ENCODE measurements at places on chromosomes 7 and 10.
A peak's percentile ranks its signal among the peaks of the same experiment; 100 is the strongest.

DNA sequence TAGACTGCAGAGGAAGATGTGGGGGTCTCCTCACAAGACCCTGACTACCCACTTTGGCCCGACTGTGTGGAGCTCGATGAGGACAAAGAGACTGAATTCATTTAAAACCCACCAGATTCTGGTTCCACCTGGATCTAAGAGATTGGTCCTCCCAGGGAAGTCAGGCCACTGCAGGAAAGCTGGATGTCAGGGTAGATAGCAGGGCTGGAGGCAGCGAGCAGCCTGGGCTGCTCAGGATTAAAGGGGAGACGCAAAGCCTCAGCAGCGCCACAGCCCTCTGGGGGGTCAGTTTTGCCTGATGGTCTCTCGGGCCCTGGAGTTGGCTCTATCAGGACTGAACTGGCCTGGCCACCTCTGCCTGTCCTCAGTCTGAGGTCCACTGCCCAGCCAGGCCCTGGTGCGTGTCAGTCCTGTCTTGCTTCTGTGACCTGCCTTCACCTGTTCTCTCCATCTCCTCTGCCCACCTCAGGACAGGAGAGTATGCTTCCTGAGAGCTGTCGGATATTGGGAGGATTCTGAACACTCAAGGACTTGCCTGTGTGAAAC is 12.2 kb upstream of the KLRG2 start:
- no peak for DNase-seq

DNA sequence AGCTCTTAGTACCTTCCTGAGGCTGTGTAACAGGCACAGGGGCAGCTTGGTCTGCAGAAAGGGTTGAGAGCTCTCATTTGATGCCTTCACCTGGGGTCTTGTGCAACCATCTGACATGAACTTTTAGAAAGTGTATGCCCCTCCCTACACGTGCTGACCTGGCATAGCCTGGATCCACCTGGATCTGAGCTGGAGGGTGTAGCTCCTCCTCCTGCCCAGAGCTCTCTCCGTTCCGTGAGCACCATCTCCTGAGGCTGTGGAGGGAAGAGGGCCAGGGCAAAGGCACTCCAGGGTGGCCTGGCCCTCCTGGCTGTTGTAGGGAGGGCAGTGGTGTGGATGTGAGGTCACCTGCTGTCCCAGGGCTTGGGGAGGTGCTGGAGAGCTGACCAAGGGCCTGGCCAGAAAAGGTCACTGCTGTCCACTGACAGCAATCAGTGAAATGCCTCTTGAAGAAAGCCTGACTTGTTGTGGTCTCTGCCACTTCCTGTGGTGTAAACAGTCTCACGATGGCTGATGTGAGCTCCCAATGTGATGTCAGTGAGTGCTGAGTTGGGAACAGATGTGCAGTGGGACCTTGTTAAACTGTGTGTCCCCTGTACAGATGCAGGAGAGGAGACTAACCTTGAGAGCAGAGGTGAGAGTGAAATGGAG is 23.0 kb downstream of the AMZ1 start:
- peak; percentile 68 for DNase-seq

GRCh38 chr10:13386021-13386420 is 37.9 kb upstream of the SEPHS1 start:
- DNase-seq, result no peak

DNA sequence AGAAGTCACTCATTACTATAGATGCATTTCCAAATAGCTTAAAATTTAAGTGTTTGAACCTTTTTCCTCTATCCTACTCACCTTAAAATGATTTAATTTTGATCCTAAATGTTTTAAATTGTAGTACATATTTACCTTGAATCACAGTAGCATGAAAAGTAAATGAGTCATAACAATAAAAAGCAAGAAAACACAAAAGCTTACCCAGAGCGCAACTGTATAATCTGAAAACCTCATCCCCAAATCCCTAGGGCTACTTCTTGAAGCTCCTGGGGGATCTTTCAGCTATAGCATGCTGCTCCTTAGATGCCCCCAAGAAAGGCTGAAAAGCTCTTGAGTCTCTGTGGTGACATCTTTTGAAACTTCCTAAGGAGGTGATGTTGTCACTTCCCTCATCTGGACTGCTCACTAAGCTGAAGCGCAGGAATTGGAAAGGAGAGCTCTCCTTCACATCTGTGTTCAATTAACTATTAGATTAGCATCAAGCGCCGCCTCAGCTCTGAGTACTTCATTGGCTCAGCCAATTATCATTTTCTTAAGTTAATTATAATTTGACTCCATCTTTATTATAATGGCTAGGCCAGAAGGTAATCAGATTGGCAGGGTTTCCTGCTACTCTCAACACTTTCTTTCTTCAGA is 60.2 kb downstream of the SEMA3E start:
- DNase-seq, result no peak

DNA sequence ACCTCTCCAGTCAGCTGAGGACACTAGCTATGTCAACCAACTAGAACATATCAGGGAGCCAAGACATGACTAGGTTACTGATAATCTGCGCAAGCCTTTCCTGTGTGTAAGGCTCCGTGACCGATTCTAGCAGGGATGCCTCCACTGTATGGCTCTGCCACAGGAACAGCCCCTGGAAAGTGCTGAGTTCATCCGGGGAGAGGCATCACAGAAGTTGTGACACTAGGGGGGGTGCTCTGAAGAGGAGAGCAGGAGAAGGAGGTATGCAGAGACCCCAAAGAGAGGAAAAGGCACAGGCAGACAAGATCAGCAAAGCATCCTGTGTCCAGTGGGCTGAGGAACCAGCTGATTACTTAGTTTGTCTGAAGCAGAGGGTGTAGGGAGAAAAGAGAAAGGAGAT is 13.5 kb downstream of the UPP1 start:
- no peak for DNase-seq

DNA sequence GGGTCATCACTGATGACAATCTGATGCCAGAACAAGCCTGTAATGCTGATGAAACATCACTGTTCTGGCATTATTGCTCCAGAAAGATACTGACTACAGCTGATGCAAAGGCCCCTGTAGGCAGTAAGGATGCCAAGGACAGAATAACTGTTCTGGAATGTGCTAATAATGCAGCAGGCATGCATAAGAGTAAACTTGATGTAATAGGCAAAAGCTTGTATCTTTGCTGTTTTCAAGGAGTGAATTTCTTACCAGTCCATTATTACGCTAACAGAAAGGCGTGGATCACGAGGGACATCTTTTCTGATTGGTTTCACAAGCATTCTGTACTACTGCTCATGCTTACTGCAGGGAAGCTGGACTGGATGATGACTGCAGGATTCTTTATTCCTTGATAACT is 18.7 kb downstream of the LCOR start:
- no peak for DNase-seq
